ENCODE measurements at places on chromosomes 5 and 9. TPM values are rescaled to one million over a fixed set of nuclear protein-coding genes. Genes with fewer than 3 reads are reported as not detected.
A peak's percentile ranks its signal among the peaks of the same experiment; 100 is the strongest.

- DNase-seq = no peak
Measured at GRCh38 chr5:36723912-36724311, 117.5 kb downstream of the SLC1A3 start.

GRCh38 chr9:37031902-37032301 is 2.2 kb downstream of the PAX5 start:
- no peak for DNase-seq

GRCh38 chr5:97075649-97076048 is 66.8 kb downstream of the LIX1 start:
- no peak for DNase-seq

- DNase-seq = peak; percentile 69
Measured at GRCh38 chr9:94819161-94819687, 92.7 kb downstream of the AOPEP start.

DNA sequence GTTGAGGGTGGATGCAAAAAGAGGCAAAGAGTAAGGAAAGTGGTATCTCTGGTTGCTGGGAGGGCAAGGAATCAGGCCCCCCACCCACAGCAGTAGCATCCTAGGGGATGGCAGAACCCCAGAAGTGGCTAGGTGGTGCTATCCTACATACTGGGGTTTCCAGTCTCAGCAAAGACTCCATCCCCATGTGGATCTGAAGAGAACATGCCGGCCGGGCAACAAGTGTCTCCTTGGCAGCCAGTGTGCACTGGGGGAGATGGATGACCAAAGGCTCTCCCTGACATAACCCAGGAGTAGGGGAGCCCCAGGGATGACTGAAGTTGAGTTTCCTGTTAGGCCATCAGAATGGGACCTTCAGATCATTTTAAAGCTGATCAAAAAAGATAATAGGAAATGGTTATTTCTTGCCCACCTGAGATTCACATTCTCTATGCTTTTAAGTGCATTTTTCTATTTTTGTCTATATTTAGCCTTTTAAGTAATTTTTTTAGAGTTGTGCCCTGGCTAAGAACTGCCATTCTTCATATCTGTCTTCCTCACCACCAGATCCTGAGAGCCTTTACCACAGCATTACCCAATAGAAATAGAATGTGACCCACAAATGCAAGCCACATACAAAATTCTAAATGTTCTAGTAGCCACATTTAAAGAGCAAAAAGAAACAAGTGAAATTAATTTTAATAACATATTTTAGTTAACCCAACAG is 78.7 kb upstream of the SMIM23 start:
- no peak for DNase-seq

GRCh38 chr5:126357585-126358342 is 65.4 kb upstream of the GRAMD2B start:
- DNase-seq = no peak

DNA sequence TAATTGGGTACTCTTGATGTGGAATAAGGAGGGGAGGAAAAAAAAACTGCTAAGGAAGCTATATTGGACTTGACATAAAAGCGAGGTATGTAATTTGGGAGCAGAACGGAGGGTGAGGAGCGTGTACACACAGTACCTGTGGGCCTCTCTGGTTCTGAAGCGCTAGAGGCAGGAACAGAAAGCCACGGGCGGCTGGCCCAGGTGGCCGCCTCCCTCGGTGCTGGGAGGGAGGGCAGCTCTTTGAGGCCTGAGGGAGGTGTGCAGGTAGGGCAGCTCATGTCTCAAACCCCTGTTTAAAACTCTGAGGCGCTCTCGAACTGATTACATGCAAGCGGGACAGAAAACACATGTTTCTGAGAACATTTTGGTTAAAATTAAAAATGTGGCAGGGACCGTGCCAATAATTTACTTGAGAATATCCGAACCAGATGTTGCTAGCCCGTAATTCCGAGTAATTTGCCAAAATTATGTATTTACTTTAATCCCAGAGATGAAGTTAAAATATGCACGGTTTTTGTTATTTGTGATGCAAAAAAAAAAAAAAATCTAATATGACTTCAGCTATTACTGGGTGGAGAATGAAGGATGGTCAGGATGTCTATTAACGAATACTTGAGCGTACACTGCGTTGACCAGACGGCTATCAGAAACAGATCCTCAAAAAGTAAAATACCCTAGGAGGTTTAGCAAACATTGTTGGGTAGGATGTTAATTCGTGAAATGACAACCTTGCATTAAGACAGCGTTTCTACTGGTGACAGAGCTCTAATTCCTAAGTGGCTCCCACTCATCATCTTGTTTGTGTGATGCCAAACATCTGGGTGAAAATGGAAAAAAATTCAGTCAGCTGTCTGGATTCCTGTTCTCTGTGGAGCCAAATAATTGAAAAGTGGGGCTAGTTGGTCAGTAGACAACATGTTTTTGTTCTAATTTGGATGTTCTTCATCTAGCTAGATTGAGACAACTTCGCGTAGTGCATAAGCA is 24.4 kb upstream of the STC2 start:
- DNase-seq = no peak

DNA sequence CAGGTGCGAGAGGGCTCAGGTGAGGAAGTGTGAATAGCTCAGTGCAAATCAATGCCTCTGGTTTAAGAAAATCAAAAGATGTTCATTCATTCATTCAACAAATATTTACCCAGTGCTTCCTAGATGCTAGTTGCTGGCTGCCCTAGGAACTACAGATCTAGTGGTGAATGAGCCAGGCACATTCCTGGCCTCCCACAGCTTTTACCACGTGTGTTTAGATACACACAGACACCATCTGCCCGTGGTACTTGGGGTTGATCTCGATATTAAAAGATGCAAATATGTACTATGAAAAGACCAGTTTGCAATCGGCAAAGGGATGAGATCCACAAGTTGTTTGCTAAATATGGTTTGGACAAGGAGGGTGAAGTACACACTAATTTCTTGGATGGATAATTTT is 78.2 kb downstream of the GTF3C4 start:
- DNase-seq = no peak

DNA sequence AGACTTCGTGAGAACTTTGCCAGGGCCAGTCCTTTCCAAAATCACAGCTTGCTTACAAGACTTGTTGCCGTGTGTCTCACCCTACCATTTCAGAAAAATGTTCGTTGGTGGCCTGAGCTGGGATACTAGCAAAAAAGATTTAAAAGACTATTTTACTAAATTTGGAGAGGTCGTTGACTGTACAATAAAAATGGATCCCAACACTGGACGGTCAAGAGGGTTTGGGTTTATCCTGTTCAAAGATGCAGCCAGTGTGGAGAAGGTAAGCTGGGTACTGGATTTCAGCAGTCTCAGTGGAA is 1.4 kb downstream of the HNRNPAB start:
- DNase-seq = no peak

DNA sequence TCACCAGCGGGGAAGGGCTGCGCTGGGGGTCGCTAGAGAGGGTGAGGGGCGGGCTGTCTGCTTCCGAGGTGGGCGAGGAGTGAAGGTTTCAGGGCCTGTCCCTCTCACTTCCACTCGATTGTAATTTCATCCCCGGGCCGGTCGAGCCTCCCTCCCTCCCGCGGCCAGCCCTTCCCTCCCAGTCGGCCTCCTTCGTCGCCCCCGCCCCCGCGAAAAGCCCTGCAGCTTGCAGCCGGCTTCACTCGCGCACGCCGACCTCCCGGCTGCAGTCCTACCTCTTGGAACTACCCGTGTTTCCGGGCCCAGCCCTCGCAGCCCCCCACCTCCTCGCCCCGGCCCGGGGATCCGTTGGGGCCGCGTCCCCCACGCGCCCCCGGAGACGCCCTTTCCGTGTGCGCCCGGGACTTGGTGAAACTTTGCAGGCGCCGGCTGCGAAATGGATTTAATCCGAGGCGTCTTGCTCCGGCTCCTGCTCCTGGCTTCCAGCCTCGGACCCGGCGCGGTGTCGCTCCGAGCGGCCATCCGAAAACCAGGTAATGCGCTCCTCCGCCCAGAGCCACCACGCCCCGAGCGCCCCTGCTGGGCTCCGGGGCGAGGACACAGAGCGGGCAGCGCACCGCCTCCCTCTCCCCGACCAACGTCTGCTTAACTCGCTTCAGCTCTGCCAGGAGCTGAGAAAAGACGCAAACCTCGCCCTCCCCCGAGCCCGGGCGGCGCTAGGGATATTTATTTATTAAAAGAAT is at the start of gene EGFLAM:
TSS of gene EGFLAM (plus strand) at position 241 of the 743 bp plus-strand sequence. CDS start at position 437, 196 bp downstream.
- no peak for DNase-seq

GRCh38 chr5:53017383-53017782 is 28.2 kb downstream of the ITGA2 start:
- no peak for DNase-seq

- no peak for DNase-seq
Measured at GRCh38 chr5:169542811-169543210, 40.8 kb upstream of the SPDL1 start.

DNA sequence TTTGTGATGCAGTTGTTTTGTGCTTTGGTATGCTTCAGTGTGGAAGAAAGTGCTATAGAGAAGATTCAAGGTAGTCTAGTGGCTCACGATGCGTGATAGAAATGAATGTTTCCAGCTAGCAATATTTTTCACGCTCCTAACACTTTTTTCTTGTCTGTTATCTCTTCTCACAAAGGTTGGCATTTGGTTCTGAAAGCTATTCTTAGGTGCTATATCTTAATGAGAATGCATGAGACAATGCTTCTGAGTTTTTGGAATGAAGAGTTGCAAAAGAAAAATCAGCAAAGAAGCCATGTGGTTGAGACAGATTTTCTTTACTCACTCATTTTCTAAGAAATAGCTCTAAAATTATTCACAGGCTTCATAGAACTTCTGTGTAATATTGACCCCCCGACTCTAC is 122.6 kb downstream of the PDE8B start:
- DNase-seq = no peak

The RGS7BP gene
- total RNA-seq = under 0.01 TPM

The KIF20A gene
- total RNA-seq = not detected

The OTULINL gene
- 14.4 TPM for total RNA-seq

Data from breast epithelium (tissue), 4 donors.